Uterine smooth muscle cell (primary cell): ENCODE measurements at places on chromosomes 4 and X. TPM values are rescaled to one million over a fixed set of nuclear protein-coding genes. Genes with fewer than 3 reads are reported as not detected.

ADH6 gene
- total RNA-seq: under 0.01 TPM in 1 of 2 replicates, not detected in the other

ODAM gene
- not detected in 2 replicates for total RNA-seq

FABP2 gene
- not detected in 2 replicates for total RNA-seq

CHRDL1 gene
- 0.25 and 1.2 TPM in 2 replicates for total RNA-seq

KIAA1210 gene
- total RNA-seq: under 0.01 TPM in 1 of 2 replicates, not detected in the other

STOX2 gene
- 0.12 and 0.33 TPM in 2 replicates for total RNA-seq

MTTP gene
- total RNA-seq: 0.11 TPM in 1 of 2 replicates, not detected in the other

RTL3 gene
- not detected in 2 replicates for total RNA-seq

PNMA5 gene
- total RNA-seq: not detected in 2 replicates

SPIN2A gene
- 0.37 and 0.44 TPM in 2 replicates for total RNA-seq
